ENCODE measurements at places on chromosomes 5 and 9.

- no peak for DNase-seq
These were observed 14.3 kb upstream of the RNF130 start for GRCh38 chr5:180085837-180086236.

DNA sequence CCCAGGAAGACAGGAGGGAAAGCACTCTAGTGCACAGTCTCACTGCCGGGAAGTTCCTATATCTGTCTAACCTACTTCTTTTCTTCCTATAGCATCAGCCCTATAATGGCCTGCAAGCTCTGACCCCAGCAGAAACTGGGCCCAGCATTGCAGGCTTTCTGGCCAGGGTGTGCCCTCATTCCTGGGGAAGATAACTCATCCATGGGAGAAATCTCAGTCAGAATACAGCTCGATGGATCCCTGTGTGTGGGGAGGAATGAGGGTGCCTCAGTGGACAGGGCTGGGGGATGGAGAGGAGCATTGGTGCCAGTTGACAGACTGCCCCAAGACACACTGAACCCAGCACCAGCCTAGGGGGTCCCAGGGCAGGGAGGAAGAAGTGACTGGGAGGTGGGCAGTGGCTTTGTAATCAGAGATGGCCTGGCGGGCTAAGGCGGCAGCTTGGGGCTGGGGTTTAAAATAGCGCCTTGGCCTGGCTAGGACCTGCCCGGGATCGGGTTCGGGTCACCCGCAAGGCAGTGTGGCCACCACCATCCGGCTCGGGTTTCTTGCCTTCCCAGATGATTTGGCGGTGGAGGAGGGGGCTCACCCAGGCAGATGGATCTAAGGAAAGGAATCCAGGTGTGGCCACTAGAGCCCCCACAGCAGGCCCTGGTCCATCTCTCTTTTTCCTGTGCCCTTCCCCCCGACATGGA is 7.6 kb upstream of the CXXC5 start:
- no peak for DNase-seq

GRCh38 chr5:41286696-41287095 is 73.4 kb upstream of the C6 start:
- no peak for DNase-seq

GRCh38 chr5:34841816-34842215 is 2.9 kb downstream of the TTC23L start:
- DNase-seq = no peak

- DNase-seq = no peak
These were observed 68.9 kb upstream of the SELENOP start for GRCh38 chr5:42880496-42881150.

GRCh38 chr9:129954868-129955550 is 88.0 kb downstream of the FNBP1 start:
- DNase-seq = no peak

DNA sequence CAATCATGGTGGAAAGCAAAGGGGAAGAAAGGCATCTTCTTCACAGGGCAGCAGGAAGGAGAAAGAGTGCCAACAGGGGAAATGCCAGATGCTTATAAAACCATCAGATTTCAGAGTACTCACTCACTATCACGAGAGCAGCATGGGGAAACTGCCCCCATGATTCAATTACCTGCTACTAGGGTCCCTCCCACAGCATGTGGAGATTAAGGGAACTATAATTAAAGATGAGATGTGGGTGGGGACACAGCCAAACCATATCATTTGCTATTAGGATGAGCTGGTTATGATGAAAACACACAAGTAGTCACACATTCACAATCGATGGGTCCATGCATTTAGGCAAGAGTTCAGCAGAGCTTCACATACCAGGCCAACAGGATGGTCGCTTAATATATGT is 469.0 kb downstream of the PDE4D start:
- no peak for DNase-seq

DNA sequence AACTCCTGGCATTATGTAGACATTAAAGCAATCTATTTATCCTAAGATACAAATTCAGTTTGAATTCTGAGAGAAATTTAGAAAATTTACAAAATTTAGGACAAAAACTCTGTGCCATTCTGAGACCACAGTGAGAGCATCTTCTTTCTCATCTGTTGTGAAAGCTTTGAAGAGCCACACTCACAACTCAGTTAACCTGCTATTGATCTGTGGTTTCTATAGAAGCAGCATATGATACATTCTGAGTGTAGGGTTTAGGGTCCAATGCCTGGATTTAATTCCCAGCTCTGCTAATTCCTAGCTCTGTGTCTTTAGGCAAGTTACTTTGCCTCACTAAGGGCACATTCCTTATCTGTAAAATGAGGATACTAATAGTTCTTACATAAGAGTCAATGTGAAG is 21.6 kb downstream of the CAST start:
- DNase-seq = no peak

- DNase-seq = no peak
These were observed 31.9 kb downstream of the NIPSNAP3B start for GRCh38 chr9:104795857-104796256.

- no peak for DNase-seq
These were observed 344.8 kb downstream of the ZNF608 start for GRCh38 chr5:124401476-124402143.

- DNase-seq = no peak
These were observed 25.8 kb upstream of the CD180 start for GRCh38 chr5:67222243-67223025.

DNA sequence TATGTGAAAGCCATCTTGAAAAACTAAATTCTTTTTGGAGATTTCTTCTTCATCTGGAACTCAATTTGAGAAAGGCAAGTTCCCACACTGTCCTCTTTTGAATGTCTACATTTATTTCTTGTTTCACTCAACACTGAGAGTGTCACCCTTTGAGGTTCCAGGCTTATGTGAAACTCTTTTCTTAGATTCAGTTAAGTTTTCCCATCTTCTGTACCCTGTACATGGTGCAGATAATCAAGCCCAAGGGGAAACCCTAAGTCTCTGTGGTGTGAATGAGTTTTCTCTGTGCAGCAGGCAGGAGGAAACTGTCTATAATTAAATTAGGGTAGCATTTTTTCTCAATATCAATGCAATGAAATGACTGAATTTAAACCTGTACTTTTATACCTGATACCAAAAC is 72.3 kb upstream of the PRLR start:
- DNase-seq = no peak

GRCh38 chr5:95824747-95825146 is 2.2 kb upstream of the GLRX start:
- no peak for DNase-seq

- DNase-seq = no peak
These were observed 249.4 kb downstream of the NPR3 start for GRCh38 chr5:32960340-32961058.

- DNase-seq = no peak
These were observed 13.4 kb upstream of the ZNF169 start for GRCh38 chr9:94245651-94246050.

DNA sequence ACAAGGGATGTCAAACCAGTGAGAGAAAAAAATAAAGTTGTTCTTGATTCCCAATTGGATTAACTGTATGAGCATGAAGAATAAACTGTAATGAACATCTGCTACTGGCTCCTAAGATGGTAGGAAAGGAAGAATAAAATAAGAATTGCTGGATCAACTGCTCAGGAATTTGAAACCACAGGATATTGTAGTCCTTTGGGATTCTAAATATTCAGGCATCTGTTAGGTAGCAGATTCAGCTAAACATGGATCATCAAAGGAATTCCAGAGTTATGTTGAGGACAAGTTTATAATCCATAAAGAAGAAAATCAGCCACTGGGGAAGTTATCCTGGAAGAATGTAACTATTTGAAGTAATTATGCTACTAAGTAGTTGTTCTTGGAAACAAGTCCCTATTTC is 65.8 kb downstream of the ISL1 start:
- no peak for DNase-seq

DNA sequence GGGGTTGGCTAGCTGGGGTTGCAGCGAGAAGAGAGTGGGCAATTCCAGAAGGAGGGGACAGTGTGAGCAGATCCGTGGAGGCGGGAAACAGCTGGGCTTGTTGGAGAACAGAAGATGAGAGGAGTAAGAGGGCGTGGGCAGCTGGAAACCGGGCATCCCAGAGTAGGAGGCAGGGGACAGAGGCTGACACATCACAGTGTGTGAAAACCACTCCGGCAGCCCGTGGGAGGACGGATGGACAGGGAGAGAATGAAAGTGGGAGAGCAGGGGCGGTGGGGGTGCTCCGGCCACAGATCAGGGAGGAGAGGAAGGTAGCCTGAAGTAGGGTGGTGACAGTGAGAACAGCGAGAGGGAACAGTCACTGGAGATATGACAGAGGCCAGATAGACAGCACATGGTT is 8.3 kb upstream of the PSMB7 start:
- DNase-seq = no peak

DNA sequence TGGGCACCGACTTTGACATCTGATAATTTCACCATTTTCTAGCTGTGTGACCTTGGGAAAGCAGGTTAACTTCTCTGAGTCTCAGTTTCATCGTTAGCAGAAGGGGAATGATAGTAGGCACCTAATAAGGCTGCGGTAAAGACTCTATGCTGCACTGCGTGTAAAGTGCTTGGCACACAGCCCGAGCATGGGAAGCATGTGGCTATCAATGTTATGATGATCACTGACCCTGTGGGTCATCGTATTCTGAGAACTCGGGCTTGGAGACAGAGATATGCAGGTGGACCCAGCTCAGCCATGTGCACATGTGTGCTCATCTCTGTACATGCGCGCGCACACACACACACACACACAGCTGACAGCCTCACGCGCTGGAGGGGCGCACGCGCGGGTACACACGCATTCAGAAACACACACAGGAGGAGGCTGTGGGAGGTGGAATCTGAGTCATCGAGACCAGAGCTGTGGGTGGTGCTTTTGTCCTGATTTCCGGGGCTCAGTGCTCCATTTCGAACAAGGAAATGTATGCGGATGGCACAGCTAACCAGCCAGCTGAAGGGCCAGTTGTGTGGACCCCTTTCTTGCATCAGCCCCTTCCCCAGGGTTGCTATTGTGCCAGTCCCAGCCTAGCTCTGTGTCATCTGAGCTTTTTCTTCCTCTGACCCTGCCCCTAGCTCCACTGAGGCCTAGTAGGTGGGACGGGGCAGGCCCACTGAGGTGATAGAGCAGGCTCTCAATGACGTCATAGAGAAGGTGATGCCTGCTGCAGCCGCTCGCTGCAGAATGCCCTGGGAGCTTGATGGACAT is 11.1 kb upstream of the ARAP3 start:
- peak; percentile 89 for DNase-seq

DNA sequence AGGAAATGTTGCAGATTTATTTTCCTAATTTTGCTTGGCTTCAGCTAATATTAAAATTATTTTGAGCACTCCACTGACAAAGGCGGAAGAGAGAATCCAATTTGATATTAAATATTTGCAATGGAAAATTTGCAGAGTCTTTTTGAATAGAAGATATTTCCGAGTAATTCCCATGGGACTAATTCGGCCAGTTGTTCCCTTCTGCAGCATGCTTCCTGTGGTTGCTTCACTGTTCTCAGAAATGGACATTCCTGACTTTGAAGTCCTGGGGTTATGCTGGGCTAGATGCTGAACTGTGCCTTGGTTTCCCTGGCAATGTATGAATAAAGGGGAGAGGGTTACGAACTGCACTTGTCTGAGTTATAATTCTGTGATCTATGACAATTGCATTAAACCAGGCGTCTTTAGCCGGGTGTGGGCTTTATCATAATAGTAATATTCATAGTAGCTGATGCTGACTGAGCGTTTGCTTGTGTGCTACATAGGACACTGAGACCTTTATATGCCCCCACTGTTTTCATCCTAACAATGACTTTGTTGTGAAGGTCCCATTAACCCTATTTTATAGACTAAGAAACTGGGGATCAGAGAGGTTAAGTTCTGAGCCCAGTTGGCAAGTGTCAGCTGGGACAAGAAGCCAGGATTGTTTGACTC is 114.5 kb upstream of the SPRY4 start:
- no peak for DNase-seq

- no peak for DNase-seq
These were observed 489.8 kb downstream of the MAT2B start for GRCh38 chr5:163995206-163995605.

GRCh38 chr9:125407974-125408900 is 146.6 kb downstream of the GAPVD1 start:
- peak; percentile 76 for DNase-seq

- DNase-seq = peak; percentile 90
These were observed 32.9 kb upstream of the STXBP1 start for GRCh38 chr9:127578952-127579853.

- DNase-seq = no peak
These were observed 11.5 kb downstream of the RGS3 start for GRCh38 chr9:113475031-113475430.

DNA sequence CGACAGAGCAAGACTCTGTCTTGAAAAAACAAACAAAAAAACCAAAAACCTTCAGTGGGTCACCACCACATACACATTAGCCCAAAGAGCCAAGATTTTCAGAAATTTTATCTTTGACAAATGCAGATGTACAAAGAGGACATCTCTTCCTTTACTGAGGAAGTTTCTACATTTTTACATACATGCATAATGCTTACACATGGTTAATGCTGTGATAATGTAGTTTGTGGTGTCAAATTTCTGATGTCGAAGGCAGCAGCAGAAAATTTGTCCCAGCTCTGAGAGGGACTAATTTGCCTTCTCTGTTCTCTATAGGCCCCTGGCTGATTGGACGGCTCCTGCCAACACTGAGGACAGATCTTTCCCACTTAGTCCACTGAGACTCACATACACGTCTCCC is 24.6 kb upstream of the C9orf40 start:
- DNase-seq = no peak

GRCh38 chr9:87556821-87557220 is 59.2 kb downstream of the DAPK1 start:
- no peak for DNase-seq

DNA sequence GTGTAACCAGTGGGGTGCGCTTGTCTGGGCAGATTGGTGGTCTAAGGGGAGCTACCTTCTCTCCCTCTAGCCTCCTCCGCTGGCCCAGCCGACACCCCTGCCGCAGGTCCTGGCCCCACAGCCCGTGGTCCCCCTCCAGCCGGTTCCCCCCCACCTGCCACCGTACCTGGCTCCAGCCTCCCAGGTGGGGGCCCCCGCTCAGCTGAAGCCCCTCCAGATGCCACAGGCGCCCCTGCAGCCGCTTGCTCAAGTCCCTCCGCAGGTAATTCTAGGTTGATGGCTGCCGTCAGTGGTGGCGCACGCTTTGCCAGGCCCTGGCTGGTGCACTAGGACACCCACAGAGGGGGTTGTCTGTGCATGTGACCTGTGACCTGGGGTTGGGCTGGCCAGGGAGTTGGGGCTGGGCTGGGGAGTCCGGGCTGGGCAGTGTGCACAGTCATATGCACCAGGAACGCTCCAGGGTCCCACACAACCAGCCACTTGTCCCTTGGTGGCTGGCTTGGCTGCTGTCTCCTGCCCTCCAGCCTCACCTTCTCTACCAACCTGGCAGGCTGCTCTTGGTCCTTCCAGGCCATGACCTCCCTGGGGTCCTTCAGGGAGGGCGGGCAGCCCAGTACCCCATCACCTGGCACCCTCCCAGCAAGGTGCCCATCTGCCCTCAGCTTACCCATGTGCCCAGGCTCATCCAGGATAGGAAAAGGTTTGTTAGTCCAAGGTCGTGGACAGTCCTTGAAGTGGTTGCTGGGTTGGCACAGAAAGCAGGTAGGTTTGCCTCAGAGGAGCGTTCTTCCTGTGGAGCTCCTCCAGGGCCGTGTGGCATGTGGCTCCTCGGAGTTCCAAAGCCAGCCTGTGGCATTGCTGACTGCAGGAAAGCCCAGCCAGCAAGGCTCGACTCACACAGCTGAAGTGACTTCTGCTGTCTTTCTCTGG is 73.2 kb downstream of the WNK2 start:
- DNase-seq = no peak
